ENCODE measurements at places on chromosomes 2 and 18.

GRCh38 chr18:25223211-25223610 lies 128.8 kb downstream of the ZNF521 start:
- peak; percentile 84 for DNase-seq

DNA sequence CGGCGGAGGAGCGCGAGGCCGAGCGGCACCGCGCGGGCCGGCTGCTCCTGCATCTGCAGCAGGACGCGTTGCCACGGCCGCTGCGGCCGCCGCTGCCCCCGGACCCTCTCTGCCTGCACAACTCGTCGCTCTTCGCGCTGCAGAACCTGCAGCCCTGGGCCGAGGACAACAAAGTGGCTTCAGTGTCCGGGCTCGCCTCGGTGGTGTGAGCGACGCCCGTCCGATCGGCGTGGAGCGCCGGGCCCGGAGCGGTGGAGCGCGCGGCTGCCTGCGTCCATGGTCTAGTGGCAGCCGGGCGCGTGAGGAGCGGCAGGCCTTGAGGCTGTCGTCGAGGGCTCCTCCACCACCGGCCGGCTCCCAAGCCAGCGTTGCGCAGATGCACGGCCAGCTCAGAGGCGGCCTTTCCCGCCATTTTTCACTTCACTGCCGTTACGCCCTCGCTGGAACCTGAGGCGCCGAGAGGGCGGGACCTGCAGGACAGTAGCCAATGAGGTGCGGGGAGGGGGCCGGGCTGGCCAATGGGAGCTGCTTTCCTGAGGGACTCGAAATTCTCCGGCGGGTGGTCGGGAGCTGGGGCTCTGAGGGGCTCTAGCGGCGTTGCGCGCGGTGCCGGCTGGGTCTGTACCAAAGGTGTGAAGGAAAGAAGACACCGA lies 1.9 kb downstream of the TLX2 start:
- peak; percentile 88 for DNase-seq

- no peak for DNase-seq
Measured at GRCh38 chr2:38215522-38215921, 139.6 kb upstream of the CYP1B1 start.

DNA sequence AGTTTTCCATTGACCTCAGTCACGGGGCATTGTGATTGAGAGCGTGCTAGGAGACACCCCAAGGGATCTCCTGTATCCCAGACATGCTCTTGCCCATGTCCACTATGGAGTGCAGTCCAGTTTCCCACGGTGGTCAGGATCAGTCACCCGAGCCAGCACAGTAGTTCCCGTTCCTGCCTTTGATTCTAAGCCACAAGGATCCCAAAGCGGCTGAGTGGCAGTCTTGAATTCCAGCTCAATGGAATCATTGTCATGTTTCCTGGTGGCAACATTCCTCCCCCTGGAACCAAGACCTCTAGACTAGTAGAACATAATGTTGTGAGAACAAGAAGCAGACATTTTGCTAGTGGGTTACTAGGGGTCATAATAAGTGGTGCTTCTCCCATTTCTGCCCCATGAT lies 154.3 kb downstream of the SEPTIN10 start:
- peak; percentile 19 for DNase-seq

- DNase-seq, result peak; percentile 8
Measured at GRCh38 chr2:81481994-81482368, 1177.4 kb upstream of the LRRTM1 start.

DNA sequence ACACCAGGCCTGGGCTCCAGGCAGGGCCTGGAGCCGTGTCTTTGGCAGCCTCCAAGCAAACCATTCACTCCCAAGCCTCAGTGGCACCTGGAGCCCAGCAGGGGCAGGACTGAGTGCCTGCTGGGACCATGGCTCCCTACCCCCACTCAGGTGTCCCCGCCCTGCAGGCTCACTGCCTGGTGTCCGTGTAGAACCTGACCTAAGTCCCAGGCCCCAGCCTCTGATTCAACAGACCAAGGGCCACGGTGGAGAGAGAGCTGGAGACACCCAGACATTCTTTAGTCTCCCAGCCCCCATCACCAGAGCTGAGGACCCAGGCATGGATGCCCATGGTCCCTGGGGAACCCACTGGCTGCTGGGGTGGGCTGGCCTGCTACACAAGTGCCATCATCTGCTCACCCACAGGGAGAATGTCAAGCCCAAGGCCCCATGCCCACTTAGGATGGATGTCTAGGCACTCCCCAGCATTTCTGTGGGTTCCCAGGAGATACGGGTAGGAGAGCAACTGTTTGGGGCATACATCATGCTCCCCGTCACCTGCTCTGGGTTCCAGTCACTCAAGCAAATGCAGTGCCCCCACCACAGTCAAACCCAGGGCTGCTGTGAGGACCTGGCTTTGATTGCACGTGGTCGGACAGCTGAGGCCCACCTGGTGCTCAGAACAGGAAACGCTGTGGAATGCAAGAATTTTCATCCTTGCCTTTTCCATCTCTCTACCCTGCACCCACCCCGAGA lies 42.9 kb upstream of the ATG16L1 start:
- peak; percentile 39 for DNase-seq

GRCh38 chr2:233497692-233498091 lies 68.9 kb downstream of the USP40 start:
- DNase-seq, result peak; percentile 7

DNA sequence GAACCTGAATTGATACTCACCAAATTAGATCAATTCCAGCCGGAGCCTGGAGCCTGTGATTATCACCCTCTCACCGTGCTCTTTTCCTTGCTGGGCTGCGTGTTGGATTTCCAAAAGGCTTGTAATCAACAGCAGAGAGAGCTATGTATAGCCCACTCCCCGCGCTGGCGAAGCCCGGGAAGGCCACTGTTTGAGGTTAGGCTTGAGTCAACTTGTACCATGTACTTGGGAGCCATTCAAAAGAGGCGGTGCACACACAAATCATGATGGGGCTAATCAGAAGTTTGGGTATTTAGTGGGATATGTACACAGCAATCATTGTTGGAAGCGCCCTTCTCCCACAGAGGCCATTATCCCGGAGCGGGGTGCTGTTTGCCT lies 151.6 kb downstream of the GLI2 start:
- DNase-seq, result no peak

DNA sequence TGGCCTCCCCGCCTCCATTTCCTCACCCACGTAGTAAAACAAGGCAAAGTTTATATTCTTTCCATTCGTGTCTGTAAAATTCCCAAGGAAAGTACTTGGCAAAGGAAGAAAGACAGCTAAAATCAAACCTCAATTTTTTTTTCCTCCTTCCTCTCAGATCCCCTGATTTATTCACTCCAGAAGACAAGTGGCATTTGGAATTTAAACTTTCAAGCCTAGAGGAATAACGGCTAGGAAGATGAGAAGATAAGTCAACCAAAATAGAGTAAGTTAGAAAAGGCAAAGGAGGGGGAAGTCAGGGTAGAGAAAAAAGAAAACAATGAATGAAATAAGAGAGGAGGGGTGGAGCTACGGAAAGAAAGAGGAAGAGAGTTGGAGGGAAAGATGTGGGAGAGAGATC lies 198.9 kb upstream of the PIK3C3 start:
- no peak for DNase-seq

GRCh38 chr2:76427452-76427851 lies 716.7 kb upstream of the GCFC2 start:
- no peak for DNase-seq

Measured in mesendoderm (in vitro differentiated cells).